GM13976 (cell line): ENCODE measurements at places on chromosomes 2 and 18.

- DNase-seq, result no peak
Measured at GRCh38 chr2:120885321-120885720, 149.7 kb downstream of the GLI2 start.

- DNase-seq, result no peak
Measured at GRCh38 chr2:233082931-233083755, 23.0 kb downstream of the INPP5D start.

DNA sequence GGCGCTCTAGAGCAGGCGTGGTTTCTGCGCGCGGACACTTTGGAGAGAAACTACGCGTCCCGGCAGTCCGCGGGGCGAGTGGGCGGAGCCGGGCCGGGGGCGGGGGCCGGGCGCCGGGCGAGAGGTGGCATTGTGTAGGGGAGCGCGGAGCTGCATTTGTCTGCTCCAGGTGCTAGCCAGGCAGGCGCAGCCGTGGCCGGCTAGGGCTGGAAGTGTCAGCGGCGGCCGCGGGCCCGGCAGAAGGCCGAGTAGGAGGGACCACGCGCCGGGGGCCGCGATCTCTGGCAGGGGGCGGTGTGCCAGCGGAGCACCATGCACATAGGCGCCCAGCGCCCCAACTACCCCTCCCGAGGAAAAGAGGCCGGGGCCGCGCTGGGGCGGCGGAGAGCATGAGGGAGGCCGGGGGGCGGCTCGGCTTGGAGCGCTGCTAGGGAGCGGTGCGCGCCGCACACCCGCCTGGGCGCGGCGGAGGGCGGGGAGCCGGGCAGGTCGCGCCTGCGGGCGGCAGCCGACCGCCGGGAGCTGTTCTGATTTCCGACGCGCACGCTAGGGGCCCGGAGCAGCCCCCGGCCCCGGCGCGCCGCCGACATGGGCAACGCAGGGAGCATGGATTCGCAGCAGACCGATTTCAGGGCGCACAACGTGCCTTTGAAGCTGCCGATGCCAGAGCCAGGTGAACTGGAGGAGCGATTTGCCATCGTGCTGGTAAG is at the start of gene FMNL2:
TSS of gene FMNL2 (plus strand) at position 159 of the 710 bp plus-strand sequence.
- peak; percentile 90 for DNase-seq

DNA sequence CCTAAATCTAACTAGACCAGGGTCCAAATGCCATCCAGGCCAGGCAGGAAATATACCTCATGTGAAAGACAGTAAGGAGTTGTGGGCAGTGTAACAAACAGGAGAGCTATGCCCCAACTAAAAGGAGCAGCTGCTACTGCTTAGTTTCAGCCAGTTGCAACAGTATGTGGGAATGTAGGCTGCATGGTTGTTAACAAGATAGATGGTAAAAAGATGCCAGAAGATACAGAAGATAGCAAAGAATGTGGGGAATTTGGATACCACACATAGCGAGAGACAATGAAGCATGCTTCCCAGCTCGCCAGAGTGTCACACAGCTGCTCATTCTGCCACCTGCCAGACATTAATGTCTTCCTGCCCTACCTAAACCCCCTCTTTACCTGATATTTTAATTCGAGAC is 39.4 kb upstream of the CYBRD1 start:
- no peak for DNase-seq

DNA sequence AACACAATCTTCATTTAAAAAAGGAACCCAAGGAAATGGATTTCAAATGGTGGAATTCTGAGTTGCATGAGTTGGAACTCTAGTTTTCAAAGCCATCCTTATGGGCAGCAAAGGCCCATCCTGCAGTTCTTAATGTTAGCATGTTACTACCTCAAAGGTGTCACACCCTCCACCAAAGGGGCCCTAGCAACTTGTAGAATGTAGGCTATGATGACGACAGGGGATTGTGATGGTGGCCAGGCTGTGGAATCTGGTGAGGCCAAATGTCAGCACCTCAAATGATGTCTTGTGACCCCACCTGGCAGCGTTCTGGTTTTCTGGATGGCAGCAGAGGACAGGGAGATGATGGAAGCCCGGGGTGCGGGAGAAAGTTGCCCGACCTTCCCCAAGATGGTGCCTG is at the start of gene TMEM247:
TSS of gene TMEM247 (plus strand) at position 301 of the 400 bp plus-strand sequence.
- no peak for DNase-seq

DNA sequence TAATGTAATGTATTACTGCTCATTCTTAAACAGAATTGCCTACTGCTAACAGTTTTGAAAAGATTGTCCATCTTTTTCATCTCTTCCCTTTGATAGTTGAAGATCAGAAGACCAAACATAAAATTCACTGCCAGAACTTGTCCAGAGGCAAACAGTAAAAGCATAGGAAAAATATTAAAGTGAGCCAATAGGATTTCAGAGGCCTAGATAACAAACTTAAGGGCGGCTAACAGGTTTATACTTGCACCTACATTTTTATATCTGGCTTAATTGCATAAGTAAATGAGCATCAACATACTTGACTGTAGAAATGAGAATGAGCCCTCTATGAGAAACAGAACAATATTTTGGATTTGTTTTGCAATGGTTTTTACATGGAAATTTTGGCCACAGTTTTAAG is 30.3 kb downstream of the ZC3H15 start:
- DNase-seq, result no peak

GRCh38 chr2:142037744-142038143 is 93.1 kb downstream of the LRP1B start:
- no peak for DNase-seq

- no peak for DNase-seq
Measured at GRCh38 chr2:8277921-8278571, 403.8 kb upstream of the ID2 start.

DNA sequence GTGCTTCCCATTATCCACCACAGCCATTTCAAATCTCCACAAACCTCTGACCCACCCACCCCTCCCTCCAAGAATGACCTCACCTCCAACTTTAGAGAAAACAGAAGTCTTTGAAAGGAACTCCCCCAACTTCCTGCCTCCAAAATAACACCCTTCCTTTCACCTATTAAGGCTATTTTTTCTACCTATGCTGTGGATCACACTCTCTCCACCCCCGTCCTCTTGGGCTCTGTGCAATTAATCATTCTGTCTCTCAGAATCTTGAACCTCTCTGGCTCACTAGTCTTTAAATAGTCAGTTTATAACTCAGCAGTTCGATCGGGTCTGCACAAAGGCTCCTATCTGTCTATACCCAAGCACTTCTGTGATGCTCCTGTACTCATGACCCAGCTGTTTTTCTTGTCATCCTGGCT is 37.3 kb upstream of the XPO1 start:
- peak; percentile 71 for DNase-seq

DNA sequence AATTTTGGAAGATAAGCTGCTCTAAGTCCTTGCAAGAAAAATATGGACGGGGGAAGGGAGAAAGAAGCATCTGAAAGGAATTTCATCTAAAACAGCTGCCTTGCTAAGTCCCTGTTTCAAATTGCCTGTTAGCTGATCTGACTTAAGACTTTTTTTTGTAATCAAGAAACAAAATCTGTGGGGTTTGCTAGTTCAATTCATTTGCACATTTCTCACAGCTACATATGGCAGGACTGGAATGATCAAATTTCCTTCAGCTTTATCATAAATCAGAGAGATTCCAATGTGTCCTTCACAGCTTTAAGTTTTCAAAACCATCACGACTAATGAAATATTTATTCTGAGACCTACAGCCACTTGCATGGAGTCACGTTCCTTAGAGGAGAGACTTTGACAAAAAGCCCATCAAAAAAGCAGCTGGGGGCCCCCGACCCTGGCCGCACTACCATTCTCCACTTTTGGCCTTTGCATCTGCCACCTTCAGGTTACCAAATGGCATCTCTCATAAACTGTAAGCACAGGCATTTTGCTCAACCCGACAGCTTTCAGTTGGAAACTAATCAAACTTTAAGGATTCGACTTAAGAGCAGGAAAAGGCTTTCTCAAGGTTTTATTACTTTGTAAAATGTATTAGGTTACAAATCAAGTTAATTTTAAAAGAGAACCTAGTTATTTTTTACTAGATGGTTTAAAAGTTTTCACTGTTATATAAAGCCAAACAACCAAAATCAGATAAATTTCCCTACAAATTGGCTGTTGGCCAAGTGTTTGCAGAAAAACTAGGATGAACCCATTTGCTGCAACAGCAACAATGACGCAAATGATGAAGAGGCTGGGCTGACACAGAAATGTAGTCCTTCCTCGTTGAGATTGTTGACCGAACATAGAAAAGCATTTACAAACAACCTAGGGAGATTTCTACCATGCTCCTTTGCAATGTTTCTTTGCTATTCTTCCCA is 100.4 kb upstream of the RND3 start:
- no peak for DNase-seq

DNA sequence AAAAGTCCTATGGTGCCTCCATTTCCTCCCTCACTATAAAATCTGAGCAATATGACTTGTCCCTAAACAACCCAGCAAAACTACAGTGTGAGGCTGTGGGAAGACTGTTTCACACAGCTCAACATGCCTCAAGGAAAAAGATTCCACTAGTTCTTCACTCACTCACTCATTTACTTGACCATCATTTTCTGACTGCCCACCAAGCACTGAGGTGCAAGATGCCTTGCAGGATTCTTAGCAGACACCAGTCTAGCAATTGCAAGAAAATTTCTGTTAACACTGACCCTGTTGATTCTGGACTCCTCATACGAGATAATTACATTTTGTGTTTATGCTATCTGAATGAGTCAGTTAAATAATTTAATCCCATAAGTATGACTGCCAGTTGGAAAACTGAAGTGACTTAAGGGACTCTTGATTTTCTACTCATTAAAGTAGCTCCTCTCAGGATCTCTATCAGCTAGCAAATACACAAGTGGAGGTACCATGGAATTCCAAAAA is 51.9 kb upstream of the PCBP1 start:
- no peak for DNase-seq

DNA sequence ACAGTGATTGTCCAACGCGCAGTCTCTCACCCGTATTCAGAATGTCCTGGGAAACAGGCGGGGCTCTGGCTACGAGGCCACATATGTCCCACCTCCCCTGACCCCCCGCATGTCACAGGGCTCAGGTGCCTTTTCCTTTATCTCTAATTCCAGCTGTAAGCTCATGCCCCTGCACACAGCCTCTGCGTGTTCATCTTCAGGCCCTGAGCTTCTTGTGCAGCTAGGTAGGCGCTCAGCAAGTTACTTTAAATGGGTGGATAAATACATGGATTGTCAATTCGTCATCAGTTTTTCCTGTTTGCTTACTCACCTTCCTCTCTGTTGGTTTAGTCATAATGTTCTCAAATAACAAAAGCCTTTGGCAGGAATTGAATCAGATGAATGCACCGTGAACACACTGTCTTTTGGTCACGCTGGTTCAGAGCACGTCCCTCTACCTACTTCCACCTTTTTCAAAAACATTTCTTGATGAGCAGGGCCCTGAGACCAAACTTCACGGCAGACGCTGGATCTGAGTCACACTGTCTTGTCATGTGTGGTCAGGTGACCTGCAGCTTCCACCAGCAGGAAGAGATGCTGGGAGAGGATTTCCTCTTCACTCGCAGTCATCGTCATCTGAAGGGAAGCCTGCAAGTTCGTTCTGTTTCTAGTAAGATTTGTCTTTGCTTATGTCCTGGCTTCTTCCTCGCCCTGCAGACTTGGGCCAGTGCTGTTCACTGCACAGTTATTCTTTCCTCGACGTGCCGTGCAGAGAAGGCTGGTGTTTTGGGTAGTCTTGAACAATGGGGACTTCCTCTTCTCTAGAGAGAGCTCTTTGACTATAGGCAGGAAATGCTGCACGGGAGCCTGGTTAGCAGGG is 138.1 kb downstream of the PTGR3 start:
- DNase-seq, result peak; percentile 77

- DNase-seq, result no peak
Measured at GRCh38 chr18:34729740-34730355, 19.8 kb downstream of the DTNA start.

GRCh38 chr2:190467575-190468083 is 59.5 kb downstream of the MFSD6 start:
- DNase-seq, result no peak

- DNase-seq, result no peak
Measured at GRCh38 chr2:8798393-8798792, 39.0 kb downstream of the KIDINS220 start.

DNA sequence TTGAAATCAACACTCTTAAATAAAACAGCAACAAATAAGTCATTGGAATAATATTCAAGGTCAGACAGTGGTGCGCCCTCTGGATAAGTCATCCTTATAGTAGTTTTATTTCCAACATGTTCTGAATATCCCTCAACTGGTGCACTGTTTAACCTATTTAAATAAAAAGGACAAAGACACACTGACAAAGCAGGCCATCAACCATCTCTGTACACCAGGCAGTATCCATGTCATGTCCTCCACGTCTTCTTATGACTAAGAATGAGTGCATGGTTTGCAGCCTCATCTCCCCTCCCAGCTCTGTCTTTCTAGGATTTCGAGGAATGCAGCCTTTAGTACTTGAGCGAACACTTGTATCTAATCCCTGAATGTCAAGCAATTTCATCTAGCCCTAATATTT is 42.4 kb downstream of the ST3GAL5 start:
- DNase-seq, result no peak

DNA sequence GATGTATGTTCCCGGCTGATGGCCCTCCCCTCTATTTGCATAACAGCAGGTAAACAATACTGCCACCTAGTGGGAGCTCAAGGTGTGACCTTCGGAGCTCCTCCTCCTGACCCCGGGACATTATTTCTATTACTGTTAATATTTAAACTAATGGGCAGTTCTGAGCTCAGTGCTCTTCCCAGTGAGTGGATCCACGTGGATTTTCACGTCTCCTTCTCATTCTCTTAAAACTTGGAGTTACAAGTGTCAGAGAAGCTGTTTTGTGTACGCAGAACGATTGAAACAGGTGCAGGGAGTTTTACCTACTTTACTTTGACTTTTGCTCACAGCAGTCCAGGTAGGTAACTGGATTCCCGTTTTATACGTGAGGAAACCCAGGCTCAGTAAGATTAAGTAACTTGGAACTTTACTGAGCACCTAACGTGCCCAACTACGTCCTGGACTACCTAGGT is 127.3 kb downstream of the PRKCE start:
- DNase-seq, result peak; percentile 68

- no peak for DNase-seq
Measured at GRCh38 chr18:63207835-63208234, 111.7 kb downstream of the BCL2 start.

GRCh38 chr18:62098960-62099359 is 87.9 kb downstream of the PIGN start:
- DNase-seq, result no peak

GRCh38 chr18:12049978-12050811 is 43.4 kb upstream of the ANKRD62 start:
- peak; percentile 62 for DNase-seq

DNA sequence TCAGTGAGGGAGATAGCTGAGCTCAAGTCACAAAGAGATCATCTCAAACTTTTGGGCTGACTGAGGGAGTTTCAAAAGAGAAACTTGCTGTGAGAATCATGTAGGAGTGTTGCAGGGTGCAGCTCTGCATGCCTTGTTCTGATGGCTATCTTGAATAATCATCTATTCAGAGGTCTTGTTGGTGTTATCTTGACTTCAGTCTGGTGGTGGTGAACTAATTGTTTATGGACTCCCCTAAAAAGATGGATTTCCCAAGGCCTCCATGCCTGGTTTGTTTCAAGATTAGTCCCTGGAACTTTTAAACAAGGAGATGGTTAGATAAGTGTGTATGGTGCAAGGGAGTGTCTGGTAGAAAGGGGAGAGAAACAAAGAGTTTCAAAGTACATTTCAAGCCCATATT is 29.8 kb downstream of the SLC39A6 start:
- no peak for DNase-seq

GRCh38 chr2:28185891-28186290 is 206.8 kb upstream of the FOSL2 start:
- no peak for DNase-seq

- no peak for DNase-seq
Measured at GRCh38 chr2:10584843-10585475, 104.8 kb downstream of the NOL10 start.

GRCh38 chr2:108949316-108950239 is 39.4 kb downstream of the EDAR start:
- no peak for DNase-seq

GRCh38 chr2:2564300-2565078 is 233.4 kb upstream of the MYT1L start:
- no peak for DNase-seq
